Gastroesophageal sphincter (tissue), 4 donors: ENCODE measurements at places on chromosomes 16 and 17. TPM values are rescaled to one million over a fixed set of nuclear protein-coding genes. Genes with fewer than 3 reads are reported as not detected.

DNA sequence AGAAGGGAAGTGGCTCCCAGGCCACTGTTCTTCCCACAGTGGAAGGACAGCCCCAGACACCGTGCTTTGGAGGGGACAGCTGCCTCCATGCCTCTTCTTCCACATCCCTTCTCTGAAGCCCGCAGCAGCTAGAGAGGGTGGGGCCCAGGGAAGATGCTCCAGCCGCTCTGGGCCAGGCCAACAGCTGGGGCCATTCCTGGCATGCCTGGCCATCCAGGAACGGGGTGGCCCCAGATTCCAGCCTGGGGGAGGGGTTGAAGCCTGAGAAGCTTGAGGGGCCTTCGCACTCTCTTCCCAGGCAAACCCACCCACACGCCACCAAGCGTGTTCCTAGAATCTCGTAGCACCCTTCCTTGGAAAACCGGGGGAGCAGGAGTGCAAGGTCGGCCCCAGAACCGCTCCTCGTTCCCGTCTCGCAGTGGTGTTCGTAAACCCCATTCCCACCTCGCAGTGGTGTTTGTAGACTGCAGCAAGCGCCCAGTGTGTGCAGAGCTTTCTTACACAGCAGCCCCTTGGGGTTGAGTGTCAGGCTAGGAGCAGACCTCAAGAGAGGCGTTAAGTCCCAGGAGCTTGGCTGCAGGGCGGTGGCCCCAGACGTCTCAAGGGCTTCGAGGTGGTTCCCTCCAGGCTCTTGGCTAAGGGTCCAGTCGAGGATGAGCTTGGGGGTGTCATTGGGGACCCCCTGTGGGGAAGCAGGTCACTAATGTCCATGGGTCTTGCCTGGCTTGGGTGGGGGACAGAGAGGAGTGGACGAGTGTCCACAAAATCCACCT, 2.7 kb downstream of the CDH15 start:
- no peak for ATAC-seq

The OR1F1 gene
- not detected for total RNA-seq

GRCh38 chr16:72444696-72445095, 272.7 kb upstream of the PMFBP1 start:
- ATAC-seq: no peak

GRCh38 chr17:1049446-1050225, 52.7 kb downstream of the TIMM22 start:
- no peak for ATAC-seq

- no peak for ATAC-seq
These were observed 19.2 kb downstream of the ZNF200 start for GRCh38 chr16:3215601-3216262.

DNA sequence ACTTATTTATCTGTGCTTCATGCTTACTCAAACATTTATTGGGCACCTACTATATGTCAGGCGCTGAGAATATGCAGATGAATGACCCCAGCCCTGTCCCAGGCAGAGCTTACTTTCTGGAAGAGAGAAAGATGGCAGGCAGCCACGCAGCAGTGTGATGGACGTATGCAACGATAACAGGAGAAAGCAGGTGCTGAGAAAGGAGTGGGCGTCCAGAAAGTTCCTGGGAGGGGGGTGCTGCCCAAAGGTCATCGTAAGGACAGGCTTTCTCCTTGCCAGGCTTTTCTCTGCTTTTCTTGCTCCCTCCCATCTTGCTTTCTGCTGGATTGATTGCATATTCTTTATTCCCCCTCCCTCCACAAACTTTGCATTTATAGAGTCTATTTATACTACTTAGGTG, 124.5 kb downstream of the GAS7 start:
- ATAC-seq: no peak

The SLFN11 gene
- total RNA-seq: 24.1 TPM

The PRSS33 gene
- not detected for total RNA-seq

DNA sequence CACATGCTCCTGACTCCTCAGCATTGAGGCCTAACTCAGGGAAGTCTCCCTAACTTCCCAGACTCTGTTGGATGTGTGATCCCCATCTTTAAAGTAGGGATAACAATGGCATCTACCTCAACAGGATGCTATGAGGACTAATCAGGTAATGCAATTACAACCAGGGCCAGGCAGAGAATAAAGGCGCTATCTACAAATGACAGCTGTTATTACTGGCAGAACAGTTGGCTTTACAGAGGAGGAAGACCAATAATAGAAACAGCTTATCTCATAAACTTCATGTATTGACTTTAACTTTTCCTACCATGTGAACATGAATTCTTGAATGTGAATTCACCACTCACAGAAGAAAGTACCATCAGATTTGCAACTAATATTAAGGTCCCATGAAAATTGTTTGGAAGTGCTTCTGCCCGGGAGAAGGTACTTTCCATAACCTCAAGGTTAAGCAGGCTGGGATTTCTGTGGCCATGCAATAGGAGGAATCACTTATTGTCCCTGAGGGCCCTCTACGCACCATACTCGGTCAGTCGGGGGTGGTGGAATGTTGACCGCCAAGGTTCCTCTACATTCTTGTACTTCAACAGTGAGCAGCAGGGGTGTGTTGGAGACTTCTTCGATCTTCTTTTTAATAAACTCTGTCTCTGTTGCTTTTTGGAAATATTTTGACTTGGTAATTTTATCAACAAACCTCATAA, 22.6 kb upstream of the ERN1 start:
- no peak for ATAC-seq

The SPHK1 gene
- 14.7 TPM for total RNA-seq

DNA sequence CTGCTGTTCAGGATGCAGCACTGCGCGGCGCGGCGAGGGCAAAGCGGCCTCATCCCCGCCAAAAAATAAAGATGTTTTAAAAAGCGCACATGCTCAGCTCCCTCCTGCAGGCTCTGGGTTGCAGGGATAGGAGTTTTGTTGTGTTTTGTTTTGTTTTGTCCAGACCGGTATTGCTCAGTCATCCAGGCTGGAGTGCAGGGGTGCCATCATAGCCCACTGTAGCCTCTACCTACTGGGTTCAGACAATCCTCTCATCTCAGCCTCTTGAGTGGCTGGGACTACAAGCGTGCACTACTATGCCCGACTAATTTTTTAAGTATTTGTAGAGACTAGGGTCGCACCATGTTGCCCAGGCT, 636 bp downstream of the WWOX start:
- ATAC-seq: no peak

GRCh38 chr16:2253293-2253692, 1.9 kb upstream of the ECI1 start:
- ATAC-seq: no peak
